CD4-positive, alpha-beta memory T cell (primary cell): ENCODE measurements at places on chromosomes 7 and 10. TPM values are rescaled to one million over a fixed set of nuclear protein-coding genes. Genes with fewer than 3 reads are reported as not detected.

Gene SLC18A3
- not detected for total RNA-seq

DNA sequence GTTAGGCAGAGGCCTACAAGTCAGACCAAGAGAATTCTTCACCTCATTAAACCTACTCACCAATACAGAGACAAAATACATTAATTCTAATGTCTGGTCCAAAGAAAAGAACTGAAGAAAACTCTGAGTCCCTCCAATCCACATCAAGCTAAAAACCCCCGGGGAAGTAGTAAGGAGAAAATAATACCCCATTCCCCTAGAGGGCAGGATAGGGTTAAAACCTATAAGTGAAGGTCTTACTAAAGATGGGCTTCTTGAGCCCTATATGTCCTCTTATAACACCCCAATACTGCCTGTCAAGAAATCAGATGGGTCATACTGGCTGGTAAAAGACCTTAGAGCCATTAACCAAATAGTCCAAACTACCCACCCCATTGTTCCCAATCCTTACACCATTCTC lies 141.3 kb upstream of the TMEM106B start:
- no peak for DNase-seq

DNA sequence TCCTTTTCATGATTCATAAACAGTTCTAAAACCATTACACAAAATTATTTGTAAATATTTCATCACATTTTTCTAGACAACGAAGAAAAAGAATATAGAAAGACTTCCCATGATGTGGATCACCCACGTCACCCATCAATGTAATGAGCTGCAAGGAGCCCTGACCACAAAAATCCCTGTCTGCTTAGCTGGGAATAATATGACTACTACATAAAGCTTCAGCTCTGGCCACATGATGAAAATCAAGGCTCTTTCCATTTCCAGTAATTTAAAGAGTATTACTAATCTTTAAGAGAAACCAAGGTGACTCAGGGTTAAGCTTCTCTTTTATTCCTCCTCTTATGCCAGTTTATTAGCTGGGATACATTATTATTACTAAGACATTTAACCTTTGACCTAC lies 180.8 kb upstream of the CACNA2D1 start:
- no peak for DNase-seq

GRCh38 chr7:134903073-134903790 lies 83.1 kb upstream of the AGBL3 start:
- DNase-seq, result no peak

DNA sequence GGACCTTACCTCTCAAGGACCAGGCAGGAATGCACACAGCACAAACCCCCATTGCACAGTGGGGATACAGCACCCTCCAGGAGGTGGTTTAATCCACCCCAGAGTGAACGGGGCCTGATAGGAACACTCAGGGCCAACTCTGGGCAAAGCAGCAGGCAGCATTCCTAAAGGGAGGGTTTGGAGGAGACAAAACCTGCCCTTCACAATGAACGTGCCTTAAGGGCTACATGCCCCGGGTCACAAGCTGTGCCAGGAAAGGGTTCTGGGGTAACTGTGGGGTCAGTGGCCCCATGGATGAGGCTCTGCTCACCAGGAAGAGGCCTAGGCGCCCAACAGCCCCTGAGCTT lies 1.1 kb downstream of the GPRIN2 start:
- no peak for DNase-seq

Gene PHKG1
- 3.7 TPM for total RNA-seq

Gene APBB1IP
- 106 TPM for total RNA-seq

- DNase-seq, result no peak
Observed at GRCh38 chr10:94238006-94238617, 124.6 kb downstream of the NOC3L start.

DNA sequence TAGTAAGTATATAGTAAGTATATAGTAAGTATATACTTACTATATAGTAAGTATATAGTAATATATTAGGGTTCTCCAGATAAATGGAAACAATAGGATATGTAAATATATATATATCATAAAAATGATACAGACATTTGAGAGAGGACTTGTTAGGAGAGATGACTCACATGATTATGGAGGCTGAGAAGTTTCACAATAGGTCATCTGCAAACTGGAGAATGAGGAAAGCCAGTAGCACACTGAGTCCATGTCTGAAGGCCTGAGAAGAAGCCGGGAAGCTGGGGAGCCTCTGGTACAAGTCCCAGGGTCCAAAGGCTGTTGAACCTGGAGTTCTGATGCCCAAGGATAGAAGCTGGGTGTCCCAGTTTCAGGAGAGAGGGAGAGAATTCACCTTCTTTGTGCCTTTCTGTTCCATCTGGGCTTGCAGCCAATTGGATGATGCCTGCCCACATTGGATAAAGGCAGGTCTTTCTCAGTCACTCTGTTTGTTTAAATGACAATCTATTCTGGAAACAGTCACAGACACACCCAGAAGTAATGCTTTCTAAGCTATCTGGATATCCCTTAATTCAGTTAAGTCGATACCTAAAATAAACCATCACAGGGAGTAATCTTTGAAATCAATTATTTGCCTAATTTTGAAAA lies 205.5 kb upstream of the CDC14C start:
- no peak for DNase-seq
